NCI-H1417 treated with DMSO at 0.1 percent for 48 hours (cell line): ENCODE measurements at places on chromosomes 12 and 14.

DNA sequence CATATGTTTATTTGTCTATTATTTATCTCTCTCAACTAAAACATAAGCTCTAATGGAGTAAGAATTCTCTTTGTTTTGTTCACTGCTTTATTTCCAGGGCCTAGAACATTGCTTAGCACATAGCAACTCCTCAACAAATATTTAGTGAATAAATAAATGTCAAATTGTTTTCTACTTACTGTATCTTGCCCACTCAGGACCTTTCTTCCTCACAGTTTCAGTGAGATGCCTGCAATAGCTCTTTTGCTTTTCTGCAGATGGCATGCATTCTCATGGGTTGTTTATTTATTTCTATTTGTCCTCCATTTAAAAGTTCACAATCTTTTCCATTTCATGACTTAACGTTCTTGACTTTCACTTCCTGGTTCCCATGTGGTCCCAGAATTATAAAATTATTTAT is 94.9 kb upstream of the TTC7B start:
- DNase-seq: no peak

GRCh38 chr12:124752437-124753227 is 111.0 kb downstream of the SCARB1 start:
- DNase-seq: no peak

- DNase-seq: no peak
Measured at GRCh38 chr12:96121271-96121711, 72.9 kb upstream of the ELK3 start.

GRCh38 chr12:20268121-20268732 is 100.1 kb upstream of the PDE3A start:
- DNase-seq: no peak

DNA sequence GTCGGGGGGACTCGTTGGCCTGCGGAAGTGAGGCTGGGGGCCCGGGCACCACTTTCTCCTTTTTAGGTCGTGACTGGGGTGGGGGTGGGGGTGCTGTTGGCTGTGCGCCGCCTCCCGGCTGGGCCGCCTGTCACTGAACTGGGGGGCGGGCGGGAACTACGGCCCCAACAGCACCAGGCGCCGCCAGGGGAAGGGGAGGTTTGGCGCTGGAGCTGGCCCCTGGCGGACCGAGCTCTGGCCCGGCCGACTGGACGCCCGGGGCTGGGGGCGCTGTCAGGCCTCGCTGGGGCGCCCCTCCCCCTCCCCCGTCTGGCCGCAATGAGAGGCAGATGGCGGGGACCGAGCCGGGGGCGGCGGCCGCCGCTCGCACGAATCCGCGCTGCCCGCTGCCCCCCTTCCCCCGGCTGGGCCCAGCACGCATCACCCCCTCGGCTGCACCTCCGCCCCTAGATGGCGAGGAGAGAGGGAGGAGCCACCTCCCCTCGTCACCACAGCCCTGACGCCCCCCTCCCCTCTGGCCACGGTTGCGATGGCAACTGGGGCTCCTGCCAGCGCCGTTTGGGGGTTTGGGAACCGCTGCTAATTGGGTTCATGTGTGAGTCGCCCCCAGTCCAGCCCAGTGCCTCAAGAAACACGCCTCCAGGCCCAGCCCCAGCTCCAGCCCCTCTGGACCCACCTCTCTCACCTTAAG is 723 bp downstream of the NFATC4 start:
- DNase-seq: no peak

DNA sequence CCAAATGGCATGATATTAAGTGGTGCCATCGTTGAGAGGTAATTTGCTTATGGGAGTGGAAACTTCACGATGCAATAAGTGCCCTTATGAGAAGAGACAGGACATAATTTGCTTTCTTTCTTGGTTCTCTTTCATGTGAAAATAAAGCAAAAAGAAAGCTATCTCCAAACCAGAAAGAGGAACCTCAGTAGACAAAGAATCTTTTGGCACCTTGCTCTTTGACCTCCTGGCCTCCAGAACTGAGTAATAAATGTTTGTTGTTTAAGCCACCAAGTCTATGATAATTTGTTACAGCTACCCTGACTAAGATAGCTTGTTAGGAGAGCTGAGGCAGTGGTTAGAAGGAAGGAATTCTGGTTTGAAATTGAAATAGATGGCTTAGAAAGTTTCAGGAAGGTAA is 39.6 kb downstream of the CCER1 start:
- no peak for DNase-seq

GRCh38 chr12:98595243-98595988 is 1.9 kb downstream of the SLC25A3 start:
- DNase-seq: no peak

DNA sequence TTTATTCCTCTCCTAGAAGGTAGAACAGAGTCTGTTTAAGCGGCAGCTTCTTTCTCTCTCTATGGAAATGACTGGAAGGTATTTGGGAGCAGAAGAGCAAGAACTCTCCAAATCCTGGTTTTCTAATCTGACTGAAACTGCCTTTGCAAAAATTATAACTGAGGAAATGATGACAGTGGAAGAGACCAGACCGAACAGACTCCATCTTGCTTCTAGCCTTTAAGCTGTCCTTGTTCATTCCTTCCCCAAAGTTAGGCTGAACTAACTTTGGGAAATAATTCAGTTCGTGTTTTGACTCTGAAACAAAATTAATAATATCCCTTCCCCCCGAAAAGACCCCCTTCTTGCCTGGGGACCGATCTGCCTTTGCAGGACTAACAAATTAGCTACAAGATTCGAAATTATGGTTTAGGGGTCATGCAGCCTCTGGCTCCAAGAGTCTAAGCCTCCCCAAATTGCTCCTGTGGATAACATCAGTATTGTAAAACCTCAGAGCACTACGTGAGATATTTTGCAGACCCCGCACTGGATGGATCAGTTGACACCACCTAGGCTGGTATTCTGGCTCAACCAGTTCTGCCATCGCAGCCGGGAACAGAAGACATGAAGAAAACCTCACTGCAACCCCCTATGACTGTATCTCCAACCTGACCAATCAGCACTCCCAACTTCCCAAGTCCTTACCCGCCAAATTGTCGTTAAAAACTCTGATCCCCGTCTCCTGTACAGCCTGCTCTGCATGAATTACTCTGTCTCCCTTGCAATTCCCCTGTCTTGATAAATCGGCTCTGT is 14.1 kb downstream of the SELPLG start:
- no peak for DNase-seq

GRCh38 chr12:2876431-2877046 is 435 bp downstream of the FOXM1 start:
- DNase-seq: no peak
